ENCODE measurements at places on chromosomes 11 and 22.

- H3K27ac ChIP-seq: no peak overlapping the region
- no peaks in the 10 kb centered on the region for H3K36me3 ChIP-seq
- H3K4me3 ChIP-seq: no peak overlapping the region
- no peaks in the 10 kb centered on the region for H3K4me1 ChIP-seq
Observed at GRCh38 chr11:77060234-77060633, 6.5 kb upstream of the CAPN5 start.

GRCh38 chr11:69484427-69485259 lies 3.2 kb downstream of the LINC01488 start:
- no peaks in the 10 kb centered on the region for H3K27me3 ChIP-seq
- H3K27ac ChIP-seq: no peak overlapping the region

GRCh38 chr11:3046190-3046589 lies 11.0 kb downstream of the CARS1 start:
- H3K27ac ChIP-seq: no peak overlapping the region
- peaks cover 10% of the 10 kb centered on the region for H3K4me1 ChIP-seq
- H3K27me3 ChIP-seq: no peaks in the 10 kb centered on the region

GRCh38 chr11:88520391-88520790 lies 182.9 kb upstream of the CTSC start:
- H3K4me3 ChIP-seq: no peak overlapping the region
- peaks cover 20% of the 10 kb centered on the region for H3K27me3 ChIP-seq
- DNase-seq: no peak
- H3K36me3 ChIP-seq: no peaks in the 10 kb centered on the region

DNA sequence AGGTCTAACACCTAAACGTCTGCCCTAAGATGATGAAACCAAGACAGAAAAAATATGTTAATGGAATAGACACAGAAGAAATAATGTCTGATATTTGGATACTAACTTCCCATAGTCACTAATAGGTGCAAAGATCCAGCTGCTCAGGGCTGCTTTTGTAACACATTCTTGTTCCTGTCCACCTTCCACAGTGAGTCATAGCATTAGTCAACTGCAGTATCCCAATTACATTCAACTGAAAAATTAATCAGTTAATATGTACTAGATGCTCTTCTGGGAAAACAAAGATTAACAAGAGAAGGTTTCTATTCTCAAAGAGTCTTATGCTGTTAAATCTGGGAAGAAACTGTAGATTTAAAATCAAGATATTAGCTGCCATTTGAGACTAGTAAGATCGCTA lies 47.6 kb downstream of the HEPHL1 start:
- no peaks in the 10 kb centered on the region for H3K27me3 ChIP-seq
- H3K27ac ChIP-seq: no peak overlapping the region
- H3K4me3 ChIP-seq: no peak overlapping the region
- H3K36me3 ChIP-seq: no peaks in the 10 kb centered on the region
- no peaks in the 10 kb centered on the region for H3K4me1 ChIP-seq

GRCh38 chr11:45104006-45104789 lies 42.2 kb upstream of the PRDM11 start:
- no peaks in the 10 kb centered on the region for H3K36me3 ChIP-seq
- H3K4me3 ChIP-seq: no peak overlapping the region
- peaks cover 9% of the 10 kb centered on the region for H3K27me3 ChIP-seq
